ENCODE measurements at places on chromosomes 16 and 17.

GRCh38 chr16:88646345-88647034, 4.4 kb downstream of the CYBA start:
- no peak for DNase-seq

DNA sequence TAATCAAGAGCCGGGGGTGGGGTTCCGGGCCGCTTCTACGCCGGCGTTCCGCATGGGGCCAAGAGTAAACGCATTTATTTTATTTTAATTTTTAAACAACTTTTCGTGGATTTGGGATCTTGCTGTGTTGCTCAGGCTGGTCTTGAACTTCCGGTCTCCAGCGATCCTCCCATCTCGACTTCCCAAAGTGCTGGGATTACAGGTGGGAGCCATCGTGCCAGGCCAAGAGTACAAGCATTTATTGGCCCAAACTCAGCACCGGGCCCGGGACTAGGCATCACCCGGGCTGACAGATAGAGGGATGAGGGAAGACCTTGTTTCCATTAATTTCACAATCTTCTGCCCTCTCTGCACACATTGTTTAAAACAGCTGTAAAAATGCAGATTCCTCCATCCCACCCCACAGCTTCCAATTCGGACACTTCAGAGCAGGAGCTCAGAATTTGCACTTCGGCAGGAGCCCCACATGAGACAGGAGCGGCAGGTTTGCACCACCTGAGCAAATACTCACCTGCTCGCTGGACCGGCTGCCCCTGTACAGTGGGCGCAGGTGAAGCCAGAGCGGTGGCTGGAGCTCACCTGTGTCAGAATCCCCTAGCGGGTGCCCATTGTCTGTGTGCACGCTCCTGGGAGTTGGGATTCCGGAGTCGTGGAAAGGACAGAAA, 663 bp upstream of the GINS2 start:
- no peak for DNase-seq

DNA sequence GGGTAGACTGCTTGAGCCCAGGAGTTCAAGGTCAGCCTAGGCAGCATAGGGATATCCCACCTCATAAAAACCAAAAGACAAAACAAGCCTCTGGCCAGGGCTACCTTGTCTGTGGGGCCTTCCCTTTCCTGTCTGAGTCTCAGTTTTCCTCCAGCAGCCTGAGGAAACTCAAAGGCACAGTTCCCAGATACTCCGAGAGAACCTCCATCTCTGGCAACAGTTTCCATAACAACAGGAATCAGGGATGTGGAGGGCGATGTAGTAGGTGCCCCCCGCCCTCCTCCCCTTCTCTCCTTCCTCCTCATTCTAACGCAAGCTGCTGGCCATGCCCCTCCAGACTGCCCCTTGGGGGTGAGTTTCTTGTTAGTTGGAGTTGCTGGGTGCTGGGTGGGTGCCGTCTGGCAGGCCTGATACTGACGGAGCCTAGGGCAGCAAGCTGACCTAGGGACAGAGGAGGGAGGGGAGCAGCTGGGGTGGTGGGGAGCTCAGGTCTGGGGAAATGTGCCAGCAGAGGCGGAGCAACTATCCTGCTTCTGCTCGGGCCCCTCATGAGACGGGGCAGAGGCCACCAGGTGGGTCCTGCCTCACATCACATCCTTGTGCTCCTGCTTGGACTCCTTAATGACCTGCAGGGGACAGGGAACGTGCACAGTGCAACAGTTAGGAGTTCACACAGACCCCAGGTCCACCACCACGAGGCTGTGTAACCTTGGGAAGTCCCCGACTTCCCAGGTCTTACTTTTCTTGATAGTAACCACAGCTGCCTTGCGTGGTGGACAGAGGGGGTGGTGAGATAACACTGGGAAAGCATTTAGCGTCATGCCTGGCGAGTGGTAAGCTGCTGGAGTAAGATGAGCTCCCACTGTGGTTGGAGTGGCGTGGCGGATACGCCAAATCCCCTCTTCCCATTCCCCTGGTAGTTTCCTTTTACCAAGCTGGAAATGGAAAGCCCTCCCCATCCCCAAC, 7.8 kb upstream of the EFTUD2 start:
- no peak for DNase-seq

GRCh38 chr17:47720196-47720595, 12.8 kb upstream of the TBX21 start:
- DNase-seq = no peak

DNA sequence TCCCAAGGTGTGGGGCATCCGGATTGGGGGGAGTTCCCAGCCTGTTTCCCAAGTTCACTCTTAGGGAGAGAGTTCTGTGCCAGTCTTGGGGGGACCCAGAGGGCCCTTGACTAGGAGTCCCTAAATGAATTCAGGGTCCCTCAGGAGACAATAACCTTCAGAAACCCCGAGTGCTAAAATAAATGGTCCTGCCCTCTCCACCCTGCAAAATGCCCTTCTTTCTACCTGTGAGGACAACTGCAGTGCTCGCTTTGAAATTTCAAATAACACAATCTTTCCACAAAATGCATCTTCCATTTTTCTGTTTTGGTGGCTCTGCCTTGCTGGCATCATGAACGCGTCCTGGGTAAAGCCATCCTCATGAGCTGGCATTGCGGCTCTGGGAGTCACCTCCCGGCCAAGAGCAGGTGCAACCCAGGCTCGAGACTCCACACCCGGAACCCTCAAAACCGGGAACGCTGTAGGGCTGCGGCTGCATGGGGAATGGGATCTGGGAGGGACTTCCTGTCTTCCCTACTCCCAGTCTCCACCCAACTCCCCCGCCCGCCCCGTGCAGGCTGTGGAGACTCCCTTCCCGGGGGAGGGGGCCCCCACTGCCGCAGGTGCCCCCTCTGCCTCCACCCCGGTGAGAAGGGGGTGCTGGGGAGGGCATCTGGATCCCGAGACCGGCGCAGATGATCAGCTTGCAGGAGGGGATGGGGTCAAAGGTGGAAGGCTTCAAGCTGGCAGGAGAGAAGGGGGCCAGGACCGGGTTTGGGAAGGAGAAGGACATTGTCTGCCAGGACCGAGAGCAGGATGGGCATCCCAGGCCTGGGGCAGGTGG, at the start of gene ZNF205:
TSS of gene ZNF205 (plus strand) at position 529 of the 823 bp plus-strand sequence. CDS start 845 bp downstream, outside the sequence.
- DNase-seq = peak; percentile 88

DNA sequence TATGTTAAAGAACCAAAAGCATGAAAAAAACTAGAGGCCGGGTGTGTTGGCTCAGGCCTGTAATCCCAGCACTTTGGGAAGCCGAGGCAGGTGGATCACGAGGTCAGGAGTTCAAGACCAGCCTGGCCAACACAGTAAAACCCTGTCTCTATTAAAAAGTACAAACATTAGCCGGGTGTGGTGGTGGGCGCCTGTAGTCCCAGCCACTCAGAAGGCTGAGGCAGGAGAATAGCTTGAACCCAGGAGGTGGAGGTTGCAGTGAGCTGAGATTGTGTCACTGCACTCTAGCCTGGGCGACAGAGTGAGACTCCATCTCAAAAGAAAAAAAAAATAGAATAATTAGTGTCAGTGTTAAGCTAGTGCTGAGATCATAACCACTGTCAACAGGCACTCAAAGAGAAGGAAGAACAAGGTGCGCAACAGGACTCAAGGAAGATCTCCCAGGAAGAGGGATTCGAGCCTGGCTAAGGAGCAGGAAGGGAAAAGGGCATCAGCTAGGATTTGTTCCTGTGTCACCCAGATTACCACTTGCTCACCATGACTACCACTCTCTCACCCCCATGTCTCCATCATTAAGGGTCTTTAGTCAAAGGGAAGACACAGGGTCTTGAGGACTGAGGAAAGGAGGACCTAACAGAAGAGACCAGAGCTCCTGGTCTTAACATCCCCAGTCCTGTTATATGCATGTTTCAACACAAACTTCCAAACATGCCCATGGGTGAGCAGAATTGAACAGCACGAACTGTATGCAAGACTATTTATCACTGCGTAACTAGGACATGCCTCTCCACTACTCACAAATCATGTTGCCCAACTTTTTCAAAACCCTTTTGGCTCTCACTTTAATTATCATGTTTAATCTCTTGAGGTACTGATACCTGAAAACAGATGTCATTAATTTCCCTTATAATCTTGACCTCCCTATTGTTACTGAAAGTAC, 88.3 kb upstream of the PLEKHM1 start:
- no peak for DNase-seq

- DNase-seq = no peak
These were observed 79.2 kb downstream of the MRM3 start for GRCh38 chr17:861364-861763.

DNA sequence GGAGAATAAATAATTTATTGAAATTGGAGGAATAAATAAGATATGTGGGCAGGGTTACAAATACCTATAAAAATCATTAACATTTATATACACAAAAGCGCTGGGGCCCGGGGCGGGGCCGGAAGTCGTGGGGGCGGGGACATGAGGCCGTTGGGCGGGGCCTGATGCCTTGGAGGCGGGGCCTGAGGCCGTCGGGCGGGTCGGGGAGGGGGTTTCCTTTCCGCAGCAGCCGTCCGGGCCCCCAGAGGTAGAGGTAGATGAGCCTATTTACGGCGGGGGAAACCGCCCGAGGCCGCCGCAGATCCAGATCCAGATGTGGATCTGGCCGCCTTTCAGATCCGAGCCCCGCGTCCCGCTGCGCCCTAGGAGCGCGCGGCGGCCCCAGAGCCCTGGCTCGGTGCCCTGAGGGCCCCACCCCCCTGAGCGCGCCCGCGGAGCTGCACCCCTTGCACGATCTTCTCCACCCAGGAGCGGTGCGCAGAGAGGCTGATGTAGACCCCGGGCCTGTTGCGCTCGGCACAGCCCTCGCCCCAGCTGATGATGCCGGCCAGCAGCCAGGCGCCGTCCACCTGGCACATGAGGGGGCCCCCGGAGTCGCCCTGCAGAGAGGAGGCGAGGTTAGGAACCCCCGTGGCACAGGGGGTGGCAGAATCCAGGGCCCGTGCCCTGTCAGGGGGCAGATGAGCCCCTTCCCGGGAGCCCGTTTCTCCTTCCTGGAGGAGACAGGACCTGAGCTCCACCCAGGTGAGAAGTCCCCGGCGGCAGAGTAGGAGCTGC, 5.1 kb downstream of the PRSS22 start:
- DNase-seq = no peak

GRCh38 chr17:39939588-39940419, 12.3 kb downstream of the LRRC3C start:
- DNase-seq = no peak

- DNase-seq = peak; percentile 19
These were observed 215.9 kb upstream of the GSE1 start for GRCh38 chr16:85396879-85397871.

- no peak for DNase-seq
These were observed 18.7 kb downstream of the TSPOAP1 start for GRCh38 chr17:58309918-58310259.

- no peak for DNase-seq
These were observed 425 bp downstream of the SGSH start for GRCh38 chr17:80219763-80220053.

DNA sequence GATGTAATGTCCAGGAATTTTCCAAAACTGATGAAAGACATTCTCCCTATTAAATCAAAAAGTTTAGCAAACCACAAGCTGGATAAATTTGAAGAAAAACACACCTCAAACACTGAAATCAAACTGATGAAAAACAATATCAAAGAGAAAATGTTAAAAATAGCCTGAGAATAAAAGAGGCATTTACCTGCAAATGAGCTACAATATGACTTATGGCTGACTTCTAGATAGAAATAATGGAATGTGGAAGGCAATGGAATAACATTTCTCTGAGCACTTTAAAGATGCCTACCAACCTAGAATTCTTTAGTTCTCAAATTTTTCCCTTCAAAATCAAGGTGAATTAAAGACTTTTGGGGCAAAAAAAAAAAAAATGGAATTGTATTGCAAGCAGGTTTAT, 52.4 kb upstream of the HSBP1 start:
- no peak for DNase-seq

- DNase-seq = no peak
These were observed 250.0 kb downstream of the ABCC12 start for GRCh38 chr16:47905771-47906170.

DNA sequence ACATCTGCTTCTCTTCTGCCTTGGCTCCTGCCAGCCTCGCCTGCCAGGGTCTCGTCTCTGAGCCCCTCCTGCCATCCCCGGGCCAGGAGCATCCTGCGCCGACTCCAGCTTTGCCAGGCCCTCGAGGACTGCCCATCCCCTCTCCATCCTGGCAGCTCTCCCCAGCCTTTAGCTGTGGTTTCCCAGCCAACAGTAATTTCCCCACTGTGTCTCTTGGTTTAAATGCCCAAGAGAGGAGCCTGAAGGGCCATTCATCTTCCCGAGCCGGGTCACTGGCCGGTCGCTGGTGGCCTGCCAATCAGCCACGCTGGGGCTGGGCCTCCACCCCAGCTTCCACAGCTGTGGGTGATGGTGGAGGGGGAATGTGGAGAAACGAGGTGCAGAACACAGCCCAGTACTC, 47.8 kb downstream of the MRC2 start:
- DNase-seq = no peak

GRCh38 chr17:34736611-34737010, 157.2 kb downstream of the TMEM132E start:
- no peak for DNase-seq

DNA sequence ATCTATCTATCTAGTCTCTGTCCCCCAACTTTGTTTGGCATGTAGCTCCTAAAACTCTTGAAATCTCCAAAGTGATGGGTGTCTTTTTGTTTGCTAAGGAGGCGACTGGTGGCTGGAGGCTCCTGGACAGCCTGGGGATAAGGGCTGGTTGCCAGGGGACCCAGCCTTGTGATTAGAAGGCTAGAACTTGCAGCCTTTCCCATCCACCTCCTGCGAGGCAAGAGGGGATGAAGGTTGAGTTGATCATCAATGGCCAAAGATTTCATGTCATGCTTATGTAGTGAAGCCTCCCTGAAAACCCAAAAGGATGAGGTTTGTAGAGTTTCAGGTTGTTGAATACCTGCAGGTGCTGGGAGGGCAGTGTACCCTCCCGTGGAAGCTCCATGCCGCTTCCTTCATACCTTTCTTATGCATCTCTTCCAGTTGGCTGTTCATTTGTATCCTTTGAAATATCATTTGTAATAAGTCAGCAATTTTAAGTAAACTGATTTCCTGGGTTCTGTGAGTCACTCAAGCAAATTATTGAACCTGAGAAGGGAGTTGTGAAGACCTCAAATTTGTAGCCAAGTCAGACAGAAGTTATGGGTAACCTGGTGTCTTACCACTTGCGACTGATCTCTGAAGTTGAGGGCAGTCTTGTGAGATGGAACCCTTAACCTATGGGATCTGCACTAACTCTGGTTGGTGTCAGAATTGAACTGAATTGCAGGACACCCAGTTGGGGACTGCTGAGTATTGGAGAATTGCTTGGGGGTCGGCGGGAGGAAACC, 202.4 kb downstream of the SEC14L1 start:
- peak; percentile 14 for DNase-seq

- no peak for DNase-seq
These were observed 13.3 kb downstream of the CRISPLD2 start for GRCh38 chr16:84833144-84833500.

GRCh38 chr16:86095906-86096485, 197.0 kb downstream of the IRF8 start:
- DNase-seq = no peak

GRCh38 chr16:22885951-22886350, 72.0 kb downstream of the HS3ST2 start:
- no peak for DNase-seq

- no peak for DNase-seq
These were observed 100.6 kb downstream of the PITPNC1 start for GRCh38 chr17:67477687-67478086.

- DNase-seq = no peak
These were observed 174.3 kb downstream of the UTP18 start for GRCh38 chr17:51434434-51435170.
